Epithelial cell of alveolus of lung (primary cell): ENCODE measurements at places on chromosomes 16 and 17. TPM values are rescaled to one million over a fixed set of nuclear protein-coding genes. Genes with fewer than 3 reads are reported as not detected.

The TP53TG3F gene
- total RNA-seq: not detected in 2 replicates

The DNAH9 gene
- not detected in 2 replicates for total RNA-seq

The CD300LB gene
- total RNA-seq: not detected in 2 replicates

The FAM171A2 gene
- 7.9 and 23.6 TPM in 2 replicates for total RNA-seq

The ZNF205 gene
- total RNA-seq: 9.6 and 18.7 TPM in 2 replicates

The CCDC200 gene
- total RNA-seq: not detected in 2 replicates

The WSCD1 gene
- under 0.01 and 2.2 TPM in 2 replicates for total RNA-seq

The GAS2L2 gene
- not detected in 2 replicates for total RNA-seq

The EVI2B gene
- total RNA-seq: 0.16 and 0.52 TPM in 2 replicates

The KCNG4 gene
- not detected in 2 replicates for total RNA-seq

The BCL7C gene
- 31.2 and 55.5 TPM in 2 replicates for total RNA-seq

The OR1F1 gene
- total RNA-seq: not detected in 2 replicates

The TNS4 gene
- 1.7 and 7.9 TPM in 2 replicates for total RNA-seq

The SRCIN1 gene
- total RNA-seq: not detected in 2 replicates

The EPN3 gene
- 0.08 and 0.26 TPM in 2 replicates for total RNA-seq

The SDR42E2 gene
- not detected in 2 replicates for total RNA-seq

The KRT12 gene
- not detected in 2 replicates for total RNA-seq

The GLTPD2 gene
- not detected in 2 replicates for total RNA-seq

The SLFN12 gene
- 13.7 and 14.8 TPM in 2 replicates for total RNA-seq

The KRTAP9-2 gene
- not detected in 2 replicates for total RNA-seq

The RAB37 gene
- total RNA-seq: 0.26 and 7.7 TPM in 2 replicates

The SCIMP gene
- not detected in 2 replicates for total RNA-seq

The TACO1 gene
- 18.4 and 33.9 TPM in 2 replicates for total RNA-seq

The SBK1 gene
- total RNA-seq: under 0.01 and 0.32 TPM in 2 replicates

The KRT25 gene
- total RNA-seq: not detected in 2 replicates

The KLHL10 gene
- total RNA-seq: not detected in 2 replicates

The ADAD2 gene
- total RNA-seq: not detected in 2 replicates

The SNX20 gene
- total RNA-seq: not detected in 2 replicates

The TBC1D3K gene
- total RNA-seq: not detected in 2 replicates

The LGALS9B gene
- not detected in 2 replicates for total RNA-seq

The SMTNL2 gene
- total RNA-seq: under 0.01 and 10.9 TPM in 2 replicates

The RPS2 gene
- total RNA-seq: 3,892 and 6,799 TPM in 2 replicates

The MEIOC gene
- 0.13 TPM in 1 of 2 replicates, not detected in the other for total RNA-seq

The CHST4 gene
- total RNA-seq: not detected in 2 replicates

The SLC5A10 gene
- total RNA-seq: not detected in 2 replicates

The UTP18 gene
- total RNA-seq: 23.2 and 41.2 TPM in 2 replicates

The NEK8 gene
- 1.6 and 2.4 TPM in 2 replicates for total RNA-seq

The TEKT3 gene
- not detected in 2 replicates for total RNA-seq

The CDH1 gene
- 1.8 and 16.7 TPM in 2 replicates for total RNA-seq

The RFFL gene
- 15.3 and 15.5 TPM in 2 replicates for total RNA-seq

The CCL3 gene
- total RNA-seq: not detected in 2 replicates

The CACNG4 gene
- total RNA-seq: 0.26 TPM in 1 of 2 replicates, not detected in the other

The TPSD1 gene
- total RNA-seq: not detected in 2 replicates

The KREMEN2 gene
- total RNA-seq: 1.2 TPM in 1 of 2 replicates, not detected in the other

The DOC2B gene
- total RNA-seq: not detected in 2 replicates

The TEX19 gene
- not detected in 2 replicates for total RNA-seq

The ABCC6 gene
- 0.13 and 0.88 TPM in 2 replicates for total RNA-seq

The GALR2 gene
- 0.16 TPM in 1 of 2 replicates, not detected in the other for total RNA-seq

The DBNDD1 gene
- 0.72 and 8.0 TPM in 2 replicates for total RNA-seq

The HAS3 gene
- 0.08 and 0.13 TPM in 2 replicates for total RNA-seq

The REXO5 gene
- total RNA-seq: 2.6 and 2.7 TPM in 2 replicates

The ACSM2A gene
- total RNA-seq: not detected in 2 replicates

The PRPSAP1 gene
- 18.4 and 22.1 TPM in 2 replicates for total RNA-seq

The KRTAP16-1 gene
- not detected in 2 replicates for total RNA-seq

The SMIM22 gene
- total RNA-seq: not detected in 2 replicates

The BOLA2B gene
- 220 and 267 TPM in 2 replicates for total RNA-seq
